ENCODE measurements at places on chromosomes 7 and 10.

DNA sequence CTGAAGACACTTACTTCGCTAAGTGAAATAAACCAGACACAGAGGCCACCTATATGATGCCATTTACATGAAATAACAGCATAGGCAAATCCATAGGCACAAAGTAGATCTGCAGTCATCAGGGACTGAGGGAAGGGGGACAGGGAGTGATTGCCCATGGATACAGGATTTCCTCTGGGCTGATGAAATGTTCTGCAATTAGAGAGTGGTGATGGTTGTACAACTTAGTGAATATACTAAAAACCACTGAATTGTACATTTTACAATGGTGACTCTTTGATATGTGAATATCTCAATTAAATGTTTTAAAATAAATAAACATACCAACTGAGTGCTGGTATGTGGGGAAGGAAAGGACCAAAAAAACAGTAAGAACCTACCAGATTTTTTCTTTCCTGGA lies 20.4 kb downstream of the PPA1 start:
- DNase-seq = no peak

DNA sequence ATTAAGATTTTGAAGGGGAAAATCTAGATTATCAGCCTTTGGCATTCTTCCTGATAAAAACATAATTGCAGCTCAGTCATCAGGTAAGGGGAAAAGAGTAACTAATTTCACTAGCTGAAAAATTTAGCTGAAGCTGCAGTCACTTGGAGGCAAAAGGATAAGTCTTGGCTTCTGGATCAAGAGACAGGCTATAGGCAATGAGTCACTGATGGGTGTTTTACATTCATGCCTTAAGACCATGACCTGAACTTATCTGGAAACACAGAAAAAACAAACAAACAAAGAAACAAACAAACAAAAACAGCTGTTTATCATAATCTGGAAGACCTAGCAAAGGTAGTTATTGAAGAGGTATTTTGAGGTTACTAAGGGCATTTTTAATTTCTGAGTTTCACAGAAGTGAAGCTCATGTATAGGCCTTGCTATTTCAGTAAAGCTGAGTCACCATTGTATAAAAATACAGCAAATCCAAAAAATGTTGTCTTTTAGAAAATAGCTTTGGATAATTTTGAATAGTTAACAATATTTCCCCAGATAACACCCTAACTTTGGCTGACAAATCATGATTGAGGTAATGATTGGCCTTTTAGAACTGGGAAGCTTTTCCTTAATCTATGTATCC lies 40.3 kb downstream of the ZNF22 start:
- no peak for DNase-seq

DNA sequence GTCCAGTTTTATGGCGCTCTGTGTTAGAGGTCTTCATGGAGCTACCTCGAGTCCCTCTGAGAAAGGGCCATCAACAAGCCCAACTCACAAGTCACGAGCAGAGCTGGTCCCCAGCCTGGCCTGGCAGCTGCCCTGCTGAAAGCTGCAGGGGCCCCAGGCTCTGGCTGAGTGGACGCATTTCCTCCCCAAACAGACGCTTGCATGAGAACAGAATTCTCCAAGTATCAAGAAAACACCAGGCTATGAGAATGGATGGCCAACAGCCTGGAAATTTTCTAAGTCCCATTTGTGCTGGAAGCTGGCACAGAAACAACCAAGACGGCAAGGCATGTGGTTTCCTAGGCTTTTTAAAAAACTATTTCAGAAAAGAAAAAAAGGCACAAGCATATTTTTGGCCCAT lies 114.8 kb downstream of the FAM53B start:
- DNase-seq = no peak

GRCh38 chr10:105148921-105149320 lies 507.8 kb downstream of the SORCS3 start:
- no peak for DNase-seq

DNA sequence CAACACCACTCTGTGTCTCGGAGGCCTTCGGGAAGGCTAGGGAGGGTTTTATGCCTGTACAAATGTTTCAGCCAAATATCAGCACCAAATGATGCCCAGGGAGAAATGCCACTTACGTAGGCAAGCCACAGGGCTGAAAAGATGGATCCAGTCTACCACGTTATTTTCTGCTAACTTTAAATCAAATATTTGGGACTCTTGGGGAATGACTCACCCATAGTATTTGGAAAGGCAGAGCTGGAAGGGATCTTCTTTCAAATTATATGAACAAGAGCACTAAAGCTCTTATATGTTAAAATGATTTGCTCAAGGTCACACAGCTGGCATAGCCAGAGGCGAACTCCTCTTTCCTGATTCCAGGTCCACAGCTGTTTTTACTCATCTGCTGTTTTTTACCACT lies 591.4 kb downstream of the SORCS1 start:
- DNase-seq = no peak

DNA sequence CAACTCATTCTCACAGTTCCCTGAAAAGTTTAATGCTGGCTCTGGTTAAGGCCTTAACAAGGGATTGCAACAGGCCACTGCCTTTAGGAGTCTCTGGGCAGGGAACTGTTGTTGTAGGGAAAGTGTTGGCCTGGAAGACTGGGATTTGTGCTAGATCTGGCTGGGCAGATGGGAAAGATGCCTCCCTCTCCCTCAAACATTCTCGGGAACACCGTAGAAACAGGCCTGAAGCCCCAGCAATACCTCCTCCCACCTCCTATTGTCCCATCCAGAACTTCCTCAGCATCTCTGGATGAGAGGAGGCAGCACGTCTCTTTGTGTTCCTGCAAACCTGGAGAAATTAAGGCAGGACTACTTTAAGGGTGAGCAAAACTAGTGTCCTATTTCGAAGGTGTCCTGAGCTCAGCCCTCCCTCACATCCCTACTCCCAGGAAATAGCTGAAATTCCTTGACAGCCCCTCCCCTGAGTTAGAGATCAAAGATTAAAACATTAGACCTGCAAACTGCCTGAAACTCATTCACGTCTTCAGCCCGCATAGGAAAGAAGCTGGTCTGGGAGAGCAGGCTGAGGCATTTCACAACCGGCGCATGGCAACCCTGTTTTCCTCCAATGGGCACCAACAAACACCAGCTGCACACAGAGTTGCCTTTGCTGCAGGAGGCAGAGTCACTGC lies 10.9 kb upstream of the MAP3K8 start:
- no peak for DNase-seq

- DNase-seq = no peak
These were observed 370.6 kb downstream of the CCSER2 start for GRCh38 chr10:84698989-84699388.

- no peak for DNase-seq
These were observed 998.3 kb downstream of the GATA3 start for GRCh38 chr10:9052767-9053166.

DNA sequence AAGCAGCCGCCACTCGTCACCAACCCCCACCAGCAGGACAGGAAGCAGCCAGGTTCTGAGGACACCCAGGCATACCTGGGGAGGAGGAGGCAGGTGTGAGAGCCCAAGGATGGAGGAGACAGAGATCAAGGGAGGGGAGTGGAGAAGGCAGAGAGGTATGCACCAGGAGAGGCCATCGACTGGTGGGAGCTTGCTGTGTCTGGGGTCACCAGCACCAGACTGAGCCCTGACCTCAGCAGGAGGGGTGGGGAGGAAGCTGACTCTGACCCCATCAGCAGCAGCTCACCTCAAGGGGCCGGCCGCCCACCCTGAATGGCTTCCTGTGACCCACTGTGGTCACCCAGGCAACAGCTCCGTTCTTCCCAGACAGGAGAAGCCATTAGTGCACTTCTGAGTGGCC lies 7.8 kb downstream of the VIPR2 start:
- DNase-seq = no peak

DNA sequence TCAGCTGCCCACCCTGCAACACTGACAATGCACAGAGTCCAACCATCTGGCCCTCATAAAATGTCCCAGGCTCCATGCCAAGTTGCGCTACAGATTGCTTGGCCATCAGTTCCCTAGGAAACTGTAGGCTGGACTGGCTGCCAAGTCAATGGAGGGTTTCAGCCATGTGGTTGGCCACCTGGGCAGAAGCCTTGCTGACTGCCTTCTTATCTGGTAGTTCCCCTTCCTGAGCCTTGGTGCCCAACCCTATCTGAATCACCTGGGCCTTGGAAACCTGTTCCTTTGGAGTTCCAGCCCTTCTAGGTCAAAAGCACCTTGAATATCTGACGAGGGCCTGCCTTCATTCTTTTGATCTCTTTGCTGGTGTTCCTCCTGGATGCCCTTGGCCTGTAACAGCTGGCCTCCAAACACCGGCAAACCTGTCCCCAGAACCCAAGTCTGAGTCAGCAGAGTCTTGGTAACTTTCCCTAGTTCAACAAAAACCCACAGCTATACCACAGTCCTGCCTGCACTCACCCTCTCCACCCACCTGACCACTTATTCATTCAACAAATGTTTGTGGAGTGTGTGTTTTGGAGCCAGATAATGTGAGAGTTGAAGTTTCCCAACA lies 37.4 kb upstream of the KDM7A start:
- DNase-seq = peak; percentile 33

DNA sequence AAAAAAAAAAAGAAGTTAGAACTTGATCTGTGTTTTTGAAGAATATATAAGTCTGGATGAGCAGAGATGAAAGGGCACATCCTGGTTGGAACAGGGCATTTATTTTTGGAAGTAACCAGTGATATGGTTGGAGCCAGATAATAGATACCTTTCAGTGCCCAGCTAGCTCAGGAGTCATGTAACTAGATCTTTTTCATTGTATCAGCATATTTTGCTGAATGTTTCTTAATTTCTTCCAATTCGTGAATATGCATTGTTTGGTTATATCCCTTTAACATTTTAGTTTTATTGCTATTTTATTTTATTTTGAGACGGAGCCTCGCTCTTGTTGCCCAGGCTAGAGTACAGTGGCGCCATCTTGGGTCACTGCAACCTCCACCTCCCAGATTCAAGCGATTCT lies 81.8 kb downstream of the LCOR start:
- DNase-seq = no peak

GRCh38 chr7:31875424-31875823 lies 188.4 kb downstream of the PPP1R17 start:
- no peak for DNase-seq

GRCh38 chr7:92590711-92591310 lies 621 bp upstream of the FAM133B start:
- no peak for DNase-seq

- DNase-seq = peak; percentile 12
These were observed 144.4 kb downstream of the ARID5B start for GRCh38 chr10:62045765-62046521.

- no peak for DNase-seq
These were observed 34.4 kb upstream of the HABP2 start for GRCh38 chr10:113518415-113518814.

- DNase-seq = no peak
These were observed 60.3 kb downstream of the USP6NL start for GRCh38 chr10:11551104-11551503.

All from NCI-H2171 treated with DMSO at 0.1 percent for 48 hours (cell line).